ENCODE measurements at places on chromosomes 6 and 20.

DNA sequence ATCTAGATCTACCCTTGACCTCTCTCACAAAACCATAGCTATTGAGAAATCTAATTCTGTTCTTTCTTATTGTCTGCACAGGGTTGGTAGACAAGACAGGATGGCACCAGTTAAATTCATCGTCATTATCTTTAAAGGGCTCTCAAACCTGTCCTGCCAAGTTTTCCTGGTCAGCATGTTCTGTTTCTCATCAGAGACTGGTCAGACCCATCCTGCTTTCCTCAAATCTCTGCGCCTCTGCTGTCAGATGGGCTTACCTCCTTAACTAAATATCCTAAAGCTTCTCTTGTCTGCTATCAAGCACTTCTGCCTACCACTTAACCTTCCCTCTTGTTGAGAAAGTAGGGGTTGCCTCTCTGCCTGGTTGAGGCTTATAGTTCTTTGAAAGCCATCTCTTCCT lies 125.2 kb downstream of the MYO6 start:
- no peak for DNase-seq

DNA sequence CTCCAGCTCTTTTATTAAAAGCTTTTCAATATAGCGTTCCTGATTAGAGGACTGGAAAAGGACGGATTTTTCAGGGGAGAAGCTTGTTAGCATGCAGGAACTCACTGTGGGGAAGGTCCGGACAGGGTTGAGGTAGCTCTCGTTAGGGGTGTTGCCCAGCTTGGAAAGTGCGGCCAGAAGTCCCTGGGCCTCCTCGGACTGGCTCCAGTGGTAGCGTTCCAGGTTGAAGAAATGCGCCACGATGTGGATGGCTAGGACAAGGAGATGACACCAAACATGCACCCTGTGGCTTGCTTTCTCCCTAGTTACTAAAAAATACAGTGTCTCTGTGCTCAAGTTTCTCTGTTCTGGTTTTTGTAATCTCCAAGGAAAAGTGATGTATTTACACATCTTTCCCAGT lies 12.5 kb downstream of the NOX3 start:
- DNase-seq: no peak

GRCh38 chr6:106411643-106412200 lies 51.2 kb downstream of the CRYBG1 start:
- DNase-seq: no peak

DNA sequence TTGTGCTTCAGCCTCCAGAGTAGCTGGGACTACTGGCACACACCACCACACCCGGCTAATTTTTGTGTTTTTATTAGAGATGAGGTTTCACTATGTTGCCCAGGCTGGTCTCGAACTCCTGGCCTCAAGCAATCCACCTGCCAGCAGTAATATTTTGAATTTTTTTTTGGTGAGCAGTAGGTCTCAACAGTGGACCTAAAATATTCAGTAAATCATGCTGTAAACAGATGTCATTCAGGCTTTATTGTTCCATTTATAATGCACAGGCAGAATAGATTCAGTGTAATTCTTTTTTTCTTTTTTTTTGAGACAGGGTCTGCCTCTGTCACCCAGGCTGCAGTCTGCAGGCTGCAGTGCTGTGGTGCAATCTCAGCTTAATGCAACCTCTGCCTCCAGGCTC lies 69.7 kb downstream of the NCOA3 start:
- no peak for DNase-seq

DNA sequence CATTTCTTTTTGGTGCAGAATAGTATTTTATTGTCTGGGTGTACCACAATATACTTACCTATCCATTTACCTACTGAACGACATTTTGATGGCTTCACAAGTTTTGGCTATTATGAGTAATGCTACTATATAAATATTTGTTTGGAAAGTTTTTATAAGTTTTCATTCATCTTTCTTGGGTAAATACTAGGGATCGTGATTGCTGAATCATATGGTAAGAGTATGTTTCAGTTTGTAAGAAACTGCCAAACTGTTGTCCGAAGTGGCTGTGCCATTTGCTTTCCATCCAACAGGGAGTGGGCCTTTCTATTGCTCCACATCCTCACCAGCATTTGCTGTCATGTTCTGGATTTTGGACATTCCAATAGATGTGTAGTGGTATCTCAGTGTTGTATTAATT lies 104.2 kb downstream of the CDYL start:
- DNase-seq: no peak

- DNase-seq: no peak
Measured at GRCh38 chr6:126724821-126725220, 384.9 kb downstream of the CENPW start.

GRCh38 chr6:165486183-165487137 lies 176.6 kb downstream of the PDE10A start:
- DNase-seq: no peak

DNA sequence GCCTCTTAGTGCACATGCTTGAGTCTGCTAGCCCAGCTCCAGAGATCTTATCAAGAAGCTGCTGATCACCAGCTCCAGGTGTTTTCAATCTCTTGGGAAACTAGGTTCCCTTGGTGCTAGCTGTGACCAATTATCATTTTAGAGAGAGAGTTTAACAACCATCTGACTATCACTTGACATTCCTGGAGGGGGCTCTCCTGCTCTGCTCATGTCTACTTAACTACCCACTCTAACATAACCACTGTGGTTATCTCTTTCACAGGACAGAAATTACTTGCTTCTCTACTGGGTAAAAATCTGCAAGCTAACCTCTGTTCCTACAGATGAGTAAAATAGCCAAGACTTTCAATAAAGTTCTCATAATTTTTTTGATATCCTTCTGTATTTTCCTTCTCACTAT lies 823.4 kb upstream of the GJE1 start:
- DNase-seq: no peak

GRCh38 chr6:24796616-24797290 lies 2.0 kb downstream of the ARMH2 start:
- no peak for DNase-seq
